ENCODE measurements at places on chromosomes 13 and 19.

- DNase-seq, result no peak
These were observed 262.6 kb upstream of the RXFP2 start for GRCh38 chr13:31476753-31477152.

DNA sequence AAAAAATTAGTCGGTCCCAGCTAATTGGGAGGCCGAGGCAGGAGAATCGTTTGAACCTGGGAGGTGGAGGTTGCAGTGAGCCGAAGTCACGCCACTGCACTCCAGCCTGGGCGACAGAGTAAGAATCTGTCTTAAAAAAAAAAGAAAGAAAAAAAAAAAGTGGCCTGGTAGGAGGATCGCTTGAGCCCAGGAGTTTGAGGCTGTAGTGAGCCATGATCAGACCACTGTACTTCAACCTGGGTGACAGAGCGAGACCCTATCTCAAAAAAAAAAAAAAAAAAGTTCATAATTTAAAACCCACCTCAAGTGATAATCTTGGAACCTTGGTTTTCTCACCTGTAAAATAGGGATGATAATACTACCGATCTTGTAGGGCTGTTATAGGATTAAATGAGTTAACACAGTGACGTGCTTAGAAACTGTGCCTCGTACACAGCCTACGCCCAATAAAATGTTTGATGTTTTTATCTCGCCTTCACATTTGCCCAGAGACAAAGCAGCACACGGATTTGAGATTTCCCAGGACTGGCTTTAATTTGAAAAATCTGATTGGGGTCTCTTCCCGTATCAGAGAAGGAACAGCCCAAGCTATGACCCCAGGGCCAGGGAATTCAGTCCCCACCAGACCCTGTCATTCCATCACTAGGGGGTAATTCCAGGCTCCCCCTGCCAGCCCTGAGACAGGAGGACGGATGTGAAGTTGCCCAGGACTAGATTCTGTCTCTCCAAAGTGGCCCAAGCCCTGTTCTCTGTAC lies 3.6 kb downstream of the SERTAD1 start:
- DNase-seq, result no peak

- no peak for DNase-seq
These were observed 91.8 kb downstream of the LRCH1 start for GRCh38 chr13:46644816-46645215.

DNA sequence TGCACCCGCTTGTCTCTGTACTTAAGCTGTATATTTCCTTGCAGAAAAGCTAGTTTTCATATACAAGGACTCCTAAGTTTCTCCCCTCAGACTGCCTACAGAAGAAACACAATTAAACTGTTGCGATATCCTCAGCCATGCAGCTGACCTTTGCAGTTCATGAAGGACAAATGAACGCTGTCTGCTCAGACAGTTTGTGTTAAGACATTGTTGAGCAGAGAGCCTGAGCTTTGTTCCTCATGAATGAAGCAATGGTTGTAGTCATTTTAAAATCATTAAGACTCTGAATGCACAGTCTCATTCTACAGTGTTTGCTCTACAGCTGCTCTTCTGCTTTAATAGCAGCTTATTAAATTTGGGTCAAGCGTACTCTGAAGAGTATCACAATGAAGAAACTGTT lies 23.2 kb upstream of the MAB21L1 start:
- DNase-seq, result no peak

GRCh38 chr19:58535857-58536256 lies 8.0 kb upstream of the TRIM28 start:
- no peak for DNase-seq

DNA sequence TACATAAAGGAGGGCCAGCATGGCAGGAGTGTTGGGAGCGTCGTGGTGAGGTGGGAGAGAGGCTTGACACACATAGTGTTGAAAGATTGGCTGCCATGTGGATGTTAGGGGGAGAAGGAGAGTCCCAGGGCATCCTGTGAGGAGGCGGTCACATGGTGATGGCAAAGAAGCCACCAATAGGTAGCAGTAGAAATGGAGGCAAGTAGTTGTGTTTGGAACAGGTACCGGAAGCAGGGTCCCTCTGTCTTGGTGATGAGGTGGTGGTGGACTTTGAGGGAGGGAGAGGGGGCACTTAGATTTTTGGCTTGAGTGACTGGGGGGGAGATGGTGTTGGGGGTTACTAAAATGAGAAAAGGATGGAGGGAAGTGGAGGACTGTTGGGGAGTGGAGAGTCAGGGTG lies 193.2 kb upstream of the RNF113B start:
- DNase-seq, result no peak

DNA sequence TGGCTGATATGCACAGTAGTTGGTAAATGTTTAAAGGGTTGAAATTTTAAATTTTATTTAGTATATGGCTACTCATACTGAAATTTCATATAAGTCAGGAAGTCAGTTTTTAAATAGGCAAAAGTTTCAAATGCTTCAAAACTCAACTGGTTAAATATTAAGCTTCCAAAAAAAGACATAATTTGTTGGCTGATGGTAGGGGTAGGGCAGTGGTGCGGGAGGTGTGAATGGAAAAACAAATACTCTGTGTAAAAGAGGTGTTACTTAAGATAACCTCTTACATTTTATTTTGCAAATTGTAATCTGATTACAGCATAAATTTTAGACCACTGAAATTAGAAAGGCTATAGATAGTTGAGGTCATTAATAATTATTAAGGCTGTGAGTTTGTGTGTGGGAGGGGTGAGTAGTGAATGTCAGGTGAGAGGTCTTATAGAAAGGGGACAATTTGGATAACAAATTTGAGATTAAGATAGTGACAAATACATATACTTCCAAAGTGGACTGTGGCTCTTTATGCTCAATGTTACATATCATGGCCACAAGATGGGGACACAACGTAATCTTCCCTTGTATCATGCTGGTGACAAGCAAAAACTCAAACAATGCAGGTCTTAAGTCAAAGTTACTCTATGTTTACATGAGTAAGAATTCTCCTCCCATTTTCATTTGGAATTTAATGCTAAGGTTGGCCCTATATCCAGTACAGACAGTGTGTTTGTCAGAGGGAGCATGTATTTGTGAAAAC lies 36.6 kb upstream of the OXGR1 start:
- DNase-seq, result no peak

DNA sequence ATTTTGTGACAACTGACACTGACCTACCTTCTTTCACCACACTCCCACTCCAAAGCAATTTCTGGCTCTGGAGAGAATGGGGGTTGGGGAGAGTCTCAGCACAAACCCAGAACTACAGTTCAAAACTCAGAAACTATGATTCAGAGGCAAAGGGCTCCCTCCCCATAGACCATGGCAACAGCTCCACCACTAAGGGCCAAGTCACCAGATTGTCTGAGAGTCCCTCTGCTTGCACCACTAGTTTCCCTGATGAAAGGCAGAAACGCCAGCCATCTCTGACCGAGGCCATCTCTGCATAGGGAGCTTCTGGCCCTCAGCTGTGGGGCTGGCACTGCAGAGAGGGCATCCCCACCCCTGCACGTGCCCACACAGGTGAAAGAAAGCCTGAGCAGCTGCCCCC lies 112.4 kb upstream of the VSTM2B start:
- no peak for DNase-seq

GRCh38 chr13:32150794-32151193 lies 119.2 kb downstream of the FRY start:
- no peak for DNase-seq

DNA sequence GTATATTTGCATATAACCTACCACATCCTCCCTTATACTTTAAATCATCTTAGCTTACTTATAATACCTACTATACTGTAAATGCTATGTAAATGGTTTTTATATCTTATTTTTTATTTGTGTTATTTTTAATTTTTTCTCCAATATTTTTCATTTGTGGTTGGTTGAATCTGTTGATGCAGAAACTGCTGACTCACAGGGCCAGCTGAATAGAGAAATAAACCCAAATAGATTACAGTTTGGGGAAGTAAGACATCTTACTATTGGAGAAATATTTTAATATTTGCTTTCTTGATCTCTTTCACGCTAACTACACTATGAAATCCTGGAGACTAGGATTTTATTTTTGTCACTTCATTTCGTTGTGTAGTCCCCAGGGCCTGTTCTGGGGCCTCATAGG lies 7.1 kb downstream of the SMAD9 start:
- no peak for DNase-seq

DNA sequence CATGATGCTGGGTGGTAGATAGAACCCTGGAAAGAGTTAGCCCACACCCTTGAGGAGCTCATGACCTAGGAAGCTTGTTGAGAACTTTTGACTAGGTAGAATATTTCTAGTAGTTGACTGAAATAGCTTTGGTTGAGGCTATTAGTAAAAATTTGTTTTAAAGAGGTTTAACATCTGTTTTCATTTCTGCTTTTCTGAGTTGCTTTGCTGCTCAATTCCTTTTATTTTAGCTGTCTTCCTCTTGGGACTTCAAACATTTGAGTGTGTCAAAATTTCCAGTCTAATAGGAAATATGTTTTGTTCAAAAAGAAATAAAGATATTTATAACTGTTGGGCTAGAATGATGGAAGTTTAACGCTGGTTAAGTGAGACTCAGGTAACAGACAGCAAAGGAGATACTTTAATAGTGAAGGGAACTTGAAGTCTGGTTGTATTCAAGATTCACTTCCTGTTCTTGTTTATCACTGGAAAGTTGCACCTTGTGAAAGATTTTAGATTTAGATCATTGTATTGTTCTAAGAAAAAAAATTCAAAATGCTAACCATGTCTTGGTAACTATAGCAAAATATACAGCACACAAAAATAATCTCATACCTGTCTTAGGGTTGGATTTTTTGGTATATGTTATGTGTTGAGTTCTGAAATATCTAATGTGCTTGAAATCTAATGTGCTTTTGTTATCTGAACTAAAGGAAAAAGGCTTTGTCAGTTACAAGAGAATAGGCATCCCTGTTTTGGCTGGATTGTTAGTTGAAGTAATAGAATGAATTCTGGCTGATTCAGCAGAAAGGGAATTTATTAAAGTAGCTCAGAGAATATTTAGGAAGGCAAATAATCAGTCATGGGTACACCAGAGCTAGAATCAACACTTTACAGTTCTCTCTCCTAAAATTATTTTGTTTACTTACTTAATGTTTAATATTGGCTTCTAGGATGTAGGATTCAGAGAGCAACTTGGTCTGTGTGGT lies 24.4 kb upstream of the GPR18 start:
- no peak for DNase-seq

- no peak for DNase-seq
These were observed 502.9 kb upstream of the ATXN8OS start for GRCh38 chr13:69604698-69605097.

GRCh38 chr13:50599046-50599445 lies 244.4 kb downstream of the DLEU7 start:
- no peak for DNase-seq

DNA sequence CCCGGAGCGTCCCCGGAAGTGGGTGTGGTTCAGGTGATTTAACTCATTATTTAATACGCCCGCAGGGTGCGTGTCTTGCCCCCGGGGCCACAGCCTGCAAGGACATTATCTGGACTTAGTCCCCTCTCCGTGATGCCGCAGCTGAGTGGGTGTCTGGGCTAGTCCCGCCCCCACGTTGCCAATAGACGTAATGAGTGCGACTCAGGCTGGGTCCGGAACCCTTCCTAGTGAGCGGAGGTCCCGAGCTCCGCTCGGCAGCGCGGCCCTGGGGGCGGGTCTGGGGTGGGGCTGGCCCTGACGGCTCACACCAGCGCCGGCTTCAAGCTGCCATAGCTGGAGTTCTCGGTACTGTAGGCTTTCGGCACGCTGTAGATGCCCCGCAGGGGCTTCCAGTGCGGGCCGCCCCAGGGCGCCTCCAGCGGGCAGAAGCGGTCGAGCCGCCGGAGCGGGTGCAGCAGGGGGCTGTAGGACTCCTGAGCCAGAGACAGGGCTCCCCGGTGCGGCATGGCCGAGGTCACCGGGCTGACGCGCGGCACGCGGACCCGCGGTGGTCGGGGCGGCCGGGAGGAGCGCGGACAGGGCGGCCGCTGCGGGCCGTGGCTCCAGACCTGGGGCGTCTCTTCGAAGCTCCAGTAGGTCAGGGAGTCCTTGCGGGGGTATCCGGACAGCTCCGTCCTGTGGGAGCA lies 918 bp upstream of the LHB start:
- DNase-seq, result peak; percentile 43

- DNase-seq, result no peak
These were observed 3.5 kb downstream of the ZSCAN5B start for GRCh38 chr19:56193981-56194640.

DNA sequence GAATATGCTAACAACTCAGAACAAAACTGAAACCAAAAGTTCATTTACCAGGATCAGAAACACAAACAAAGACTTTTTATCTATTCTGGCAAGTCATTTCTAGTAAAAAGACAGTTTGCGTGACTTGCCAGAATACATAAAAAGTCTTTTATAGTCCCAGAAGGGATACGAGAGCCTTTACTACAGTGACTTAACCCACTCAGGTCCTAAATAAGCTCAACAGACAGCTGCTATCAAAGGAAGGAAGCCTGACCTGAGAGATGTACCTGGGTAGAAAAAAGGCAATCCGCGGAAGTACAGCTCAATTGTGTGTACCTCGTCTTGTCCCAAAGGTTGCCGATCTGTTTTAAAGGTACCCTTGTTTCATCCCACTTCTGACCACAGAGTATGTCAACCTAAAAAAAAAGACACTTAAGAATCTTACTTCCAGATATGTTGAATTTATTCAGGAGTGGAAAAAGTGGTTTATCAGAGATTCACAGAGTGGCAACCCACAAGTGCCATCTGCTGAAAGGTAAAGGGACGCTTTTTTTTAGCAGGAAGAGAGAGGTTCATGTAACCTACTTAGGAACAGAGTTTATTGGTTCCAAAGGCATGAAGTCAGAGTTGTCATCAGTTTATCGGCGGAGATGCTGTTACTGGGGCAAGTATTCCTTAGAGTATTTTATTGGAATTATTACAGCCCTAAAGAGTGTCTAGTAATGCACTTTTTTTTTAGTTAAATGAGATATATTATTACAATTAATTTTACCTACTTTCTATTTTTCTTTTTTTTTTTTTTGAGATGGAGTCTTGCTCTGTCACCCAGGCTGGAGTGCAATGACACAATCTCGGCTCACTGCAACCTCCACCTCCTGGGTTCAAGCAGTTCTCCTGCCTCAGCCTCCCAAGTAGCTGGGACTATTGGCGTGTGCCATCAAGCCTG lies 69.7 kb upstream of the C1QTNF9B start:
- DNase-seq, result no peak

DNA sequence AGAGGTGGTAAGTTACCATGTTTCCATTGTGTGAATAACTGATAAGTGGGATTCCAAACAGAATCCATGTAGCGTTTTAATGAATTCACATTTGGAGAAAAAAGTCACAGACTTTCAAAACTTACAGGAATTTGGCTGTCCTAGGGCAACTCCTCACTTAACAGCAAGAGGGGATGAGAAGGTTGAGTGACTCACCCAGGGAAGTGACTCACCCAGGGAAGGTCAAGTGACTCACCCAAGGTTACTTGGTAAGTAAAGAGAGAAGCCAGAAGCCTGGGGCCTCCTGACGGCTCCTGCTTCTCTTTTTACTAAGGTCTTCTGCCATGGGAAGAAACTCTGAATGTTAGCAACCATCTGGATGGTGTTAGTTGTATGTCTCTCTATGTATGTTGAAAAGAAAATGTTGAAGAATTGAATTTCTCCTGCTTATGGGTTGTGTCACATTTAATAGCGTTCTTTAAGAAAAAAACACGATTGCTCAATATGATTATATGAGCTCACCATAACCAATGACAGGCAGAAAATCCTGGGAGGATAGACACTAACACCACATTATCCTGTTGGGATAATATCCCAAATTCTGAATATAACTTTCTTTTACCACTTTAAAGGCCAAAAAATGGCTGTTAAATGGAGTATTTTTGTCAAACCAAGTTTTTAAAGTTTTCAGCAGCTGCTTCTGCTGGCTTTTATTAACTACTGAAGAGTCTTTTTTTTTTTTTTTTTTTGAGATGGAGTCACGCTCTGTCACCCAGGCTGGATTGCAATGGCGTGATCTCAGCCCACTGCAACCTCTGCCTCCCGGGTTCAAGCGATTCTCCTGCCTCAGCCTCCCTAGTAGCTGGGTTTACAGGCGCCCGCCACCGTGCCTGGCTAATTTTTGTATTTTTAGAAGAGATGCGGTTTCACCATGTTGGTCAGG lies 195.6 kb downstream of the GGACT start:
- DNase-seq, result peak; percentile 59
